ENCODE measurements at places on chromosomes 2 and 18.

GRCh38 chr2:5788447-5788846, 96.3 kb downstream of the SOX11 start:
- H3K36me3 ChIP-seq = no peaks in the 10 kb centered on the region
- no peak overlapping the region for H3K4me3 ChIP-seq
- no peaks in the 10 kb centered on the region for H3K27me3 ChIP-seq
- no peak for DNase-seq

DNA sequence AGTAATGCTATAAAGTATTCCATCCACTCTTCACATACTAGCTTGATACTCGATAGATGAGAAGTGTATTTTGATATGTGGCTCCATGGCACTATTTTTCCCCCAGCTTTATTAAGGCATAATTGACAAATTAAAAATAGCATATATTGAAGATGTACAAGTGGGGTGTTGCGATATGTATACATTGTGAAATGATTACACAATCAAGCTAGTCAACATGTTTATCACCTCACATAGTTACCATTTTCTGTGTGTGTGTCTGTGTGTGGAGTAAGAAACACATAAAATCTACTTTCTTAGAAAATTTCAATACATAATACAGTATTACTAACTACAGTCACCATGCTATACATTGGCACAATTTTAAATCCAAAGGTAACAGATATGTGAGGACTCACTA, 82.5 kb upstream of the MYT1L start:
- no peak overlapping the region for H3K4me3 ChIP-seq
- H3K27ac ChIP-seq = no peak overlapping the region
- DNase-seq = no peak
- no peaks in the 10 kb centered on the region for H3K36me3 ChIP-seq
- H3K27me3 ChIP-seq = no peaks in the 10 kb centered on the region

DNA sequence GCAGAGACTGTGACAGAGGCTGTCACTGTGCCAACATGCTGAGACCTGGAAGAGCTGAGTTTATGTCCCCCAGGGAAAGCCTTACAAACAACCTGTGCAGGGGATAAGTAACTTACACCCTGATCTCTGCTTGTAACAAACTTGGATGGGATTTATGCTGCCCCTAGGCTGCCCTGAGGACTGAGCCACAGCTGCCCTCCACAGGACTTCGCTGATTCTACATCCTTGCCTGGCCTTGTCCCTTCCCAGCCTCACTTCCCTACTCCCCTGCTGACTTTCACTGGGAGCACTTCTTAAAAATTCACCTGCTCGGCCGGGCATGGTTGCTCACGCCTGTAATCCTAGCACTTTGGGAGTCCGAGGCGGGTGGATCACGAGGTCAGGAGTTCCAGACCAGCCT, 45.9 kb upstream of the ASAP2 start:
- no peak overlapping the region for H3K4me3 ChIP-seq
- H3K36me3 ChIP-seq = no peaks in the 10 kb centered on the region
- no peak overlapping the region for H3K27ac ChIP-seq
- no peaks in the 10 kb centered on the region for H3K27me3 ChIP-seq

- peaks cover 15% of the 10 kb centered on the region for H3K27me3 ChIP-seq
- H3K4me3 ChIP-seq = no peak overlapping the region
- peaks cover 15% of the 10 kb centered on the region for H3K4me1 ChIP-seq
- DNase-seq = no peak
- H3K27ac ChIP-seq = no peak overlapping the region
These were observed 19.3 kb downstream of the TMEM247 start for GRCh38 chr2:46498681-46499080.

- no peaks in the 10 kb centered on the region for H3K4me1 ChIP-seq
- no peak for DNase-seq
- no peaks in the 10 kb centered on the region for H3K36me3 ChIP-seq
- H3K27ac ChIP-seq = no peak overlapping the region
- no peaks in the 10 kb centered on the region for H3K27me3 ChIP-seq
These were observed 201.9 kb upstream of the CCDC150 start for GRCh38 chr2:196437626-196438025.

- H3K36me3 ChIP-seq = no peaks in the 10 kb centered on the region
- H3K4me3 ChIP-seq = no peak overlapping the region
- no peaks in the 10 kb centered on the region for H3K27me3 ChIP-seq
- no peak overlapping the region for H3K27ac ChIP-seq
These were observed 186.5 kb upstream of the ID2 start for GRCh38 chr2:8495189-8495989.

DNA sequence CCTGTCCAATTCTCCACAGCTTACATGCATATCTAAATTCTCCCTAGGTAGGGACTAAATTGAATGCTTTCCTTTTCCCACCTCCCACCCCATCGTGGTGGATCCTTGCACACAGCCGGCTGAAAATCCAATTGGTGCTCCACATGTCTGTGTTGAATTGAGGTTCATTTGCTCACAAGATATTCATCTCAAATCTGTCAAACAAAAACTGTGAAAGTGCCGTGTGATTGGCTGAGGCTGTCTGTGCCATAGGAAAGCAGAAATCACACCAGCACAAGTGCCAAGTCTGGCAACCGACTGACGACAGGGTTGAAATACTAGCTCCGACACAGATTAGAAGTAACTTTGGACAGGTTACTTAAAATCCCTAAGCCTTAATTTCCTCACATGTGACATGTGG, 823.3 kb downstream of the TDRD15 start:
- H3K27me3 ChIP-seq = no peaks in the 10 kb centered on the region
- no peaks in the 10 kb centered on the region for H3K4me1 ChIP-seq
- DNase-seq = no peak
- H3K27ac ChIP-seq = no peak overlapping the region

GRCh38 chr2:41621095-41621494, 426.7 kb upstream of the PKDCC start:
- no peaks in the 10 kb centered on the region for H3K4me1 ChIP-seq
- no peak overlapping the region for H3K27ac ChIP-seq
- DNase-seq = no peak

DNA sequence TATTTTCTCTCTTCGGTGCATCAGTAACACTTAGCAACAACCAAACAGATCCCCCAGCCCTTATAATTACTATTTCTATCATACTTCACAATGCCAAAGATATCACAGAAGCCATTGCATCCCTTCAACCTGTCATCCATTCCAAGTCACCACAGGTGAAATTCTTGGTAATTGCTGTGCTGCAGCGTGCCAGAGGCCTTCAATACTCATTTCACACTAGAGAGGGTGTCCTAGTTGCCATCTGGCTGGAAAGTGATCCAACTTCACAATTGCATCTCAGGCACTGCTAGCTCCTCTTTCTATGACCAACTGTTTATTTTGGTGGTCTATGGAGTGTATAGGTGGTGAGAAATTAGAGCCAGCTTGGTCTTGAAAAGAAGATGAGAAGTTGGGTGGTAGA, 131.2 kb downstream of the NUP35 start:
- no peaks in the 10 kb centered on the region for H3K4me1 ChIP-seq
- no peak overlapping the region for H3K4me3 ChIP-seq
- H3K27me3 ChIP-seq = no peaks in the 10 kb centered on the region
- no peaks in the 10 kb centered on the region for H3K36me3 ChIP-seq

GRCh38 chr2:190344276-190344827, 963 bp downstream of the INPP1 start:
- peak overlapping the region; percentile 73 for H3K4me3 ChIP-seq
- no peaks in the 10 kb centered on the region for H3K36me3 ChIP-seq
- peak; percentile 79 for DNase-seq
- peak overlapping the region; percentile 77 for H3K27ac ChIP-seq
- H3K27me3 ChIP-seq = no peaks in the 10 kb centered on the region

DNA sequence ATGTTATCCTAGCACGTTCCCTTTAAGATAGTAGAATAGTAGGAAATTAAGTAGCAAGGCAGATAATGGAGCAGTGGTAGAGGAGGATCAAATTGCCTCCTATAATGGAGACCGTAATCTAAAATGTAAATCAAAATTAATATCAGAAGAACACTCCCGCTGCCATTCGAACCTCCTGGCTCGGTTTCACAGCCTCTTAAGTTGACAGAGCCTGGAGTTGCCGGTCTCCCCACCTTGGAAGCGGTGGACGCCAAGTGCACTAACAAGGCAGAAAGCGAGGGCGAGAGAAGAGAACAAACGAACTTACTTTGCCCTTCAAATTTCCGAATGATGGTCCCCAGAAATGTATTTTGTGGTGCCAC, 450 bp downstream of the KCNH7 start:
- H3K27me3 ChIP-seq = peaks cover 25% of the 10 kb centered on the region
- no peak overlapping the region for H3K27ac ChIP-seq
- H3K4me3 ChIP-seq = no peak overlapping the region
- peaks cover 2% of the 10 kb centered on the region for H3K4me1 ChIP-seq

GRCh38 chr2:20397811-20398447, 47.3 kb upstream of the PUM2 start:
- H3K4me3 ChIP-seq = no peak overlapping the region
- H3K36me3 ChIP-seq = no peaks in the 10 kb centered on the region
- H3K4me1 ChIP-seq = peaks cover 10% of the 10 kb centered on the region
- H3K27ac ChIP-seq = no peak overlapping the region
- no peaks in the 10 kb centered on the region for H3K27me3 ChIP-seq

GRCh38 chr18:61239051-61239450, 94.2 kb upstream of the CDH20 start:
- H3K36me3 ChIP-seq = no peaks in the 10 kb centered on the region
- H3K4me1 ChIP-seq = no peaks in the 10 kb centered on the region
- no peak overlapping the region for H3K27ac ChIP-seq
- DNase-seq = no peak
- H3K4me3 ChIP-seq = no peak overlapping the region
- no peaks in the 10 kb centered on the region for H3K27me3 ChIP-seq

DNA sequence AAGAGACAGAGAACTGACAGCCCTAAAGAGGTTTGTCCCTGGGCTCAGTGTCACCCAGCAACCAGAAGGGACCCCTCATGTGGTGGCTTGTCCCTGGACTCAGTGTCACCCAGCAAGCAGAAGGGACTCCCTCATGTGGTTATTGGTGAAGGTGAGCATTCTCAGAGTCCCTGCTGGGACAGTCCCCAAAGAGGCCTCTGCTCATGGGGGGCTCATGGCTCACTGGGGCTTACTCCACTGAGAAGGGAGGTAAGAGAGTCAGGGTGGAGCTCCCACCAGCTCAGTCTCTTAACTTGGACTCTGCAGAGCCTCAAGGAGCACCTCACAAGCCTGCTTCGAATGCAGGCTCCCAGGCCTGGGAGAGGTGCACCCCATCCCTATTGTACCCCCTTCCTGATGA, 145.2 kb upstream of the COPS8 start:
- H3K4me3 ChIP-seq = no peak overlapping the region
- H3K4me1 ChIP-seq = no peaks in the 10 kb centered on the region
- H3K36me3 ChIP-seq = no peaks in the 10 kb centered on the region
- no peak for DNase-seq
- H3K27me3 ChIP-seq = no peaks in the 10 kb centered on the region
- no peak overlapping the region for H3K27ac ChIP-seq

DNA sequence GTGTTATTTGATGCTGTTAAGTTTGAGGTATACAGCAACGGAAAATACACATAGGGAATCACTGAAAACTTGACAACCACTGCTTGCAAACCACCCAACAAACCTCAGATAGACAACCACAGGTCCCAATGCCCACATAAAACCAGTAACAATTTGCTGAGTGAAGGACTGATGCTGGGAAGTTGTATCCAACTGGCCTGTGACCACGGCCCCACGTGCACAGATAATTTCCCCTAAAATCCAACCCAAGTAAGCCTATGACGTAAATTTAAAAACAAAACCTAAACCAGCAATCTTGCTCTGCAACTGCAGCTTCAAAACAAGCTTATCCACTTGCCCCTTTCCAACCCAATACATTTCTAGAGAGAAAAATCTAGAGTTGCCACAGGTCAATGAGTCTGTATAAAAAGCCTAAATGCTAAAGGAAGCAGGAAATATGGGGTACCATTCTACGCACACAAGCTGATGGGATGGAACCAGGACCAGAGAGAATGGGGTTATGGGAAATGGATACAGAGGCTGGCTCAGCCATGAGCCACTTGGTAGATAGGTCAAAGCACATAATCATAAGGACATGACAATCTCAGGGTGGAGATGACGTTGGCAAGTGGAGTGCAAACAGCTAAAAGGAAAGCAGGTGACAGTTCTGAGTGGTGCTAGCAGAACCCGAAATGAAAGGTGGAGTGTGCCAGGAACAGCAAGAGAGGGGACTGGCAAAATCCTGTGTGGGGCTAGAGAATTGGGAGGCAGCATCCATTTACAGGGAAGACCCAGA, 27.8 kb upstream of the CREB1 start:
- H3K27ac ChIP-seq = no peak overlapping the region
- no peaks in the 10 kb centered on the region for H3K36me3 ChIP-seq
- H3K4me3 ChIP-seq = no peak overlapping the region

DNA sequence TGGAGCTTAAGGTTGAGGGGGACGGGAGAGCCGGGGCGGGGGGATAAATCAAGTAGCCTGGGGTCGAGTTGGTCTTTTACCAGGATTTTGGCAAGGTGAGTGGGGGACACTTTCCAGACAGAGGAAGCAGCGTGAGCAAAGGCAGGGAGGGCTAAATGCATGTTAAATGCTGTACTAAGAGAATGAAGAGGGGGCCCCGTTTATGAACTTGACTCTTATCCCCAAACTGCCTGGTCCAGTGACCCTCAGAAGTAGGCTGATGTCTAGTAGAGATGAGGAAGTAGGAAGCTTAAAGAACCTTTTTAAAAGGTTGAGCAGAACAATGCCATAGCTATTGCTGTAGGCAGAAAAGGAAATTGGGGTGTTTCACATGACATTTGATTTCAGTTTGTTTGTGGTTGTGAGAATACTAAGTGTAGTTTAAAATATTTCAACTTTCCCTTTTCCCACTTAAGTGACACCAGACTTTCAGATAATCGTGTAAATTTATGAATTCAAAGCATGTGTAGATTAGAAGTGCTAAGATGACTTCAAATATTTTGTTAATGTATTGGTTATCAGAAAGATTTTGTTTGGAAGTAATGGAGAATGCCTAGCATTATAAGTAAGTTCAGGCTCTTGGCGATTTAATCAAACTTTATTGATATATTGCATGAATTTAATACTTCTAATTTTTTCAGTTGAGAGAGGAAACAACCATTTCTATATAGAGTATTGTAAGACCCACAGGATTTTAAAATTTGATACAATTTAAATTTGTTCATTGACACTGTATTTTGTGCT, 1.8 kb downstream of the REL start:
- peak overlapping the region; percentile 97 for H3K4me3 ChIP-seq
- peak; percentile 67 for DNase-seq
- H3K4me1 ChIP-seq = peaks cover 6% of the 10 kb centered on the region
- H3K27ac ChIP-seq = peak overlapping the region; percentile 98

- H3K36me3 ChIP-seq = peaks cover 4% of the 10 kb centered on the region
- DNase-seq = no peak
- peak overlapping the region; percentile 73 for H3K4me3 ChIP-seq
- H3K4me1 ChIP-seq = peaks cover 14% of the 10 kb centered on the region
- H3K27ac ChIP-seq = peak overlapping the region; percentile 88
These were observed 1.3 kb downstream of the KCMF1 start for GRCh38 chr2:84972207-84972783.

- no peaks in the 10 kb centered on the region for H3K27me3 ChIP-seq
- H3K27ac ChIP-seq = no peak overlapping the region
- no peaks in the 10 kb centered on the region for H3K4me1 ChIP-seq
- H3K4me3 ChIP-seq = no peak overlapping the region
- DNase-seq = peak; percentile 18
These were observed 128.0 kb downstream of the NFATC1 start for GRCh38 chr18:79523736-79524180.

- no peak overlapping the region for H3K4me3 ChIP-seq
- H3K27me3 ChIP-seq = no peaks in the 10 kb centered on the region
- no peak for DNase-seq
These were observed 2.8 kb downstream of the SLC30A6 start for GRCh38 chr2:32168513-32168912.

- no peaks in the 10 kb centered on the region for H3K36me3 ChIP-seq
- H3K4me3 ChIP-seq = no peak overlapping the region
- peaks cover 3% of the 10 kb centered on the region for H3K4me1 ChIP-seq
- no peak overlapping the region for H3K27ac ChIP-seq
- no peaks in the 10 kb centered on the region for H3K27me3 ChIP-seq
- DNase-seq = peak; percentile 33
These were observed 212.3 kb downstream of the MGAT5 start for GRCh38 chr2:134466141-134466540.
